ENCODE measurements at places on chromosomes 6 and 20.

DNA sequence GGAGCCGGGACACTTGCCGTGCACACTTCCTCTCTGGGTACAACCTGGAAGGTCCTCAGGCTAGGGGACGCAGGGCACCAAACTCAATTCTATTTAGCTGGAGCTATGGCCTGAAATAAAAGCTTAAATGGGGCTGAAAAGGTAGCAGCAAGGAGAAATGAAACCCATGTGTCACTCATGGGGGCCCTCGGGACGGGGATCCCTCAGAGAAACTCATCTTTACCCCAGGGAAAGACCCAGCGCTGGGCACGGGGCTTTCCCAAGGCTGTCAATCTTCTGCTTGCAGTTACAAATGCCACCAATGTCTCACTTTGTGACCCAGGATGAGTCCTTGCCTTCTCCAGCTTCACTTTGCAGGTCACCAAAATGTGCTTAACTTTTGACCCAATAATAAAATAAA, 16.5 kb downstream of the SNAI1 start:
- no peak for DNase-seq

GRCh38 chr6:6596529-6597328, 8.2 kb downstream of the LY86 start:
- no peak for DNase-seq

DNA sequence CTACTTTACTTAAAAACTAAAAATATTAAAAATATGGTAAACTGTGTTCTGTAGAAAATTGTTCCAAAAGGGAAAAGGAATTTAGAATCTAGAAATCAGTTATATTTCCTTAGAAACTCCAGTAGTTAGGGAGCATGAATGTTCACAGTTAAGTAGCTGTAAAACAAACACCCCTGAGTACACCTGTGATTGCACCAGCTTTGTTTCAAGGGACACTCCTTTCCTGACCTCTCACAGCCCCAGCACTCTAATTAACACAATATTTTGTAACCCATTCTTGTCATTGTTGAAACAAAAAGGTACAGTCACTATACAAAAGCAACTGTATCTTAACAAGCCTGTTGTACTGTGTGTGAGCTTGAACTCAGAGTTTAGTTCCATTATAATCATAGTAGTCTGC, 72.3 kb downstream of the NCOA7 start:
- no peak for DNase-seq

DNA sequence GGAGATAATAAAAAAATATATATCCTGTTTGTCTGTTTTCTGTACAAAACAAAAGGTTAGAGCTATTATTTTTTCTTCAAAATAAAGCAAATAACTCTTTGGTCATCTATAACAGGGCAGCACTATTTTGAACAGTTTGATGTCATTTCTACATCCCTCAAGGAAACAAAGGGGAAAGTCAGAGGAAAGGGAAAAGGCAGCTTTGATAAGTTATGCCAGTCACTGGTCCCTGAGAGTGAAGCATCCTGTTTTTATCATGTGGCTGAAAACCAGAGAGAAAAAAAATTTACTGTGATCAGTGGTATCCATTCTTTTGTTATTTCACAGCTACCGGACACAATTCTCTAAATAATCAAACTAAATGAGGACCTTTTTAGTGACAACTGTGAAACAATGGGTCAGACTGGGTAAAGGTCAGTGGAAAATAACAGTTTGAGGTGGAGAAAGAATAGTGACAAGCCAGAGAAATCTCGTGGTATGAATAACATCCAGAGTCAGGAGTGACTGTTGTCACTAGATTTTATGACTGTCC, 356.0 kb downstream of the HDGFL1 start:
- DNase-seq = no peak

DNA sequence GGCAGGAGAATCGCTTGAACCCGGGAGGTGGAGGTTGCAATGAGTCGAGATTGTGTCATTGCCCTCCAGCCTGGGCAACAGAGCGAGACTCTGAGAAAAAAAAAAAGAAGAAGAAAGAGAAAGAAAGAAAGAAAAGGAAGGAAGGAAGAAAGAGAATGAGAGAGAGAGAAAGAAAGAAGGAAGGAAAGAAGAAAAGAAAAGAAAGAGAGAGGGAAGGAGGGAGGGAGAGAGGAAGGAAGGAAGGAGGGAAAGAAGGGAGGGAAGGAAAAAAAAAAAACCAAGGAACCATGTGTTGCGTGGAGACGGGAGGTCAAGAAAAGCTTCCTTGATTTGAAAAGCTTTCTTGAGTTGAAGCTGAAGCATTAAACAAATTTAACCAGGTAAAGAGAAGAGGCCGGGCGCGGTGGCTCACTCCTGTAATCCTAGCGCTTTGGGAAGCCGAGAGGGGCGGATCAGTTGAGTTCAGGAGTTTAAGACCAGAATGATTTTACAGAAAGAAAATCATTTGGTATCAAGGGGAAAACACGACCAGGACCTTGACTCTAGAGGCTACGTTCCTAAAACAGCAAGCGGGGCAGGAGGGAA, 90.5 kb upstream of the PRSS16 start:
- no peak for DNase-seq

GRCh38 chr6:23365732-23366131, 760.3 kb upstream of the NRSN1 start:
- DNase-seq = no peak

DNA sequence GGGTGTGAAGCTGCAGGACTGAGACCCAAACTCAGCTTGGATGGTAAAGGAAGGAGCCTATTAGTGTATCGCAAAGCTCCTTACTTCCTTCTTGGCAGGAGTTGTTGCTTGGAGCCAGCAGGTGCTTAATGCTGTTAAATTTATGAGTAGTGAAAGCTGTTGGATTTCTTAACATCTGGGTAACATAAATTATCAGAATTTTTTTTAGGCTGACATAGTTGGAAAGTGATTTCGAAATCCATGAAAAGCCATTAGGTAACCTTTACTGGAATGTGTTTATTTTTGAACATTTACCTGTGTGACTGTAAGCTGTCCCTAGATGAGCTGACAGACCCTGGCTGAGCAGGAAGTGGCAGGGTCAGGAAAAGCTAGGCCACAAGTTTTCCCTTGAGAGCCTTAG, 470.4 kb upstream of the SLC35B3 start:
- no peak for DNase-seq

DNA sequence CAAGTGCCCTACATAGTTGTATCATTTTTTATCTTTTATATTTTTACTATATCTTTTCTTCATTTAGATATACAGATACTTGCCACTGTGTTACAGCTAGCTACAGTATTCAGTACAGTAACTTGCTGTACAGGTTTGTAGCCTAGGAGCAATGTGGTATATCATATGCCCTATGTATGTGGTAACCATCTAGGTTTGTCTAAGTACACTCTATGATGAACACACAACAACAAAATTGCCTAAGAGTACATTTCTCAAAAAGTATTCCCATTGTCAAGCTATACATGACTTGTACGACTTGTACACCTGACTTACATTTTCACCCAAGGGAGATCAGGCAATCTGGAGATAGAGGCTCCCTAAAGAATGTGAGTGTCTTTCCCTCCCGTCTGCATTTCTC, 8.2 kb downstream of the ELOVL5 start:
- no peak for DNase-seq

DNA sequence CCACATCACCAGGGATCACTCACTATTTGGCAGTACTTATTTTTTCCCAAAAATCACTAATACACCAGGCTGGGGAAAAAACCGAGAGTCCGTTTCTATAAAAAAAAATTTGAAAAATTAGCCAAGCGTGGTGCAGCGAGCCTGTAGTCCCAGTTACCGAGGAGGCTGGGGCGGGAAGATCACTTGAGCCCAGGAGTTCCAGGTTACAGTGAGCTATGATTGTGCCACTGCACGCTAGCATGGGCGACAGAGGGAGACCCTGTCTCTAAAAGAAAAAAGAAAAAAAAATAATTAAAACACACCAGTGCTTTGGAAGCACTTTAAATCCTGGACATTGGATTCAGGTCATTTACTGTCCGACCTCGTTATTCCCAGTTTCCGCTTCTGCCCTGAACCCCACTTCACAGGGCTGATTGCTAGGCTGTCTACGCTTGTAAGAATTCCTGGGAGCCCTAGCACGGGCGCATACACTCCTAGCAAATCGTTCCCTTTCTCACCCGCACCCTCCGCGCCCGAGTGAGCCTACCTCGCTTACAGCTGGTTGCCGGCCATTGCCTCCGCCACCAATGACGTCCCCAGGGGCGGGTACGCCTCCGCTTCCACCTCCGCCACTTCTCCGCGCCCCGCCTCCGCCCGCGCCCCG, at the start of gene TPMT:
Gene TPMT (minus strand): TSS at position 571 of the 643 bp plus-strand sequence. CDS start 5,950 bp downstream, outside the sequence.
- no peak for DNase-seq

DNA sequence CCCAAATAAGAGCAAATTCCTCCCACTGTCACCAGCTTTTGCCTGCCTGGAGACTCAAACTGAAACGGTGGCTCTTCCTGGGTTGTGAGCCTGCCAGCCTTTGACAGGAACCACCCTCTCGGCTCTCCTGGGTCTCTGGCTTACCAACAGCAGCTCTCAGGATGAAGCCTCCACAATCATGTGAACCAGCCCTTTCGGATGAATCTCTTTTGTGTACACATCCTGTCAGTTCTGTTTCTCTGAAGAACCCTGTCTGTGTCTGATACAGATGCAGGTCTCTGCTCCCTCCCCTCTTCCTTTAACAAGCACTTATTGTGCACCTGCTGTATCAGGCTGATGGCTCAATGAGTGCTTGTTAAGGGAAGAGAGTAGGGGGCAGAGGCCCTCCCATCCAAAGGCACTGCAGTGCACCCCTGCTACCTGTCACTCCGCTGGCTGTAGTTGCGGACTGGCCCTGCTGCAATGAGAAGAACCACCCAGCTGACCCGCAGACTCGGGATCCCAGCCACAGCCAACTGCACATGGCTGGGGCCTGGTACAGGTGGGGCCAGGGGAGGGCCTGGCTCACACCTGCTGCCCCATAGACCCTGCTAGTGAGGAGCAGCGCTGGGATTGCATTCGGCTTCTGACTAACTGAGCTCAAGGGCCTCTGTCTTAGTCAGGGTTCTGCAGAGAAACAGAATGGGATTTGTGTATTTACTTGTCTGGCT, 120.1 kb upstream of the PMEPA1 start:
- no peak for DNase-seq

DNA sequence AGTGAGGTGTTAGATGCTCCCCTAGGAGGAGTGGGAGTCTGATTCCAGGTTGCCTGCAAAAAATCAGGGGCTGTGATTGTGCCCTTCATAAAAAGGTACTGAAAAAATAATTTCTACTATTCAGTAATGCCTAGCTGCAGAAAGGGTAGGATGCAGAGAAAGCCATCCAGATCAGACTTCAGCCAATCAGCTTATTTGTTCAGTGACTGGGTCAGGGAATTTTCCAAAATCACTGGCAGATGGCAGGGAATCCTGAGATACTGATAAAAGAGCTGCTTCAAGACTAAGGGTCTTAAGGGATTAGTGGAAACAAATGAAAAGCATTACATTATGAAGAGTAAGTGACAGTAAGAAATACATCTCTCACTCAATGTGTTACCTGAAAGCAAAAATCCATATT, 42.8 kb upstream of the MTRF1L start:
- no peak for DNase-seq

- DNase-seq = no peak
Measured at GRCh38 chr6:110337486-110337885, 20.7 kb downstream of the METTL24 start.

GRCh38 chr20:37672143-37672542, 21.7 kb upstream of the CTNNBL1 start:
- no peak for DNase-seq

GRCh38 chr6:3670356-3670755, 81.2 kb downstream of the PXDC1 start:
- no peak for DNase-seq

GRCh38 chr6:151067684-151068596, 171.8 kb upstream of the AKAP12 start:
- no peak for DNase-seq

DNA sequence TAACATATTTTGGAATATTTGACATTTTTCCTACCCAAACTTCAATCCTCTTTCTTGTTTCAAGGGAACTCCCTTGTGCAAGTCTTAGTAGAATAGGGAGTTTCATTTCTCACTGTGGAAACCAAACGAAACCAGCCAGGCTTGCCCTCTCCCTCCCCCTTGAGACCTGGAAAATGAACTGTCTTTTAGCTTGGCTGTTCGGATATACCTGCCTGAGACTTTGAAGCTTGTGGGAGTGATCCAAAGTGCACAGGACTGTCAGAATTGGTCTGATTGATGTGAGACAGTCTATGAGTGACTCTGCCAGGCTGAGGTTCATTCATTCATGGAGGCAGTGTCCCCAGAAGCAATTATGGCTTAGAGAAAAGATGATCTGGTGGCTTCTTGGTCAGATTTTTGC, 388.1 kb downstream of the EPM2A start:
- no peak for DNase-seq

- peak; percentile 87 for DNase-seq
Measured at GRCh38 chr20:23349338-23350195, 1.0 kb upstream of the NXT1 start.

DNA sequence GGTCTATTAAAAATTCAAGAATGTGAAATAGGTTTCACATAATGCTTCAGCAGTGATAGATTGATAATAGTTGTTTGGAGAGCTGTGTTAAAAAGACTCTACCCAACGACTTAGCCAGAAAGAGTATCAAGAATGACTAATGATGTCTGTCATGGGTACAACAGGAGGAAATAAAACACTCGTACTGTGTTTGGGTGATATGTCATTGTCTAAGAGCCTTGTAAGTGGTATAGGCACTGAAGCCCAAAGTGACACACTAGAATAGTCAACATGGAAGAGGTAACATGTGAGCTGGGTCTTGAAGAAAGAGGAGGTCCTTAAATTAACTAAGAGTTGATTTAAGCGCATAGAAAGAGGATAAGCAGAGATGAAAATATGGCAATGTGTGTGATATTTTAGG, 471.8 kb upstream of the MAN1A1 start:
- DNase-seq = no peak

GRCh38 chr20:63690898-63691710, 5.3 kb upstream of the TNFRSF6B start:
- no peak for DNase-seq

GRCh38 chr20:12924126-12924525, 84.6 kb upstream of the SPTLC3 start:
- no peak for DNase-seq

GRCh38 chr6:56242346-56242745, 5.0 kb downstream of the COL21A1 start:
- DNase-seq = no peak

Data from CD8-positive, alpha-beta memory T cell (primary cell).